ENCODE measurements at places on chromosomes 16 and 17. TPM values are rescaled to one million over a fixed set of nuclear protein-coding genes. Genes with fewer than 3 reads are reported as not detected.

The YBX2 gene
- total RNA-seq, result not detected

The KRT33B gene
- total RNA-seq, result not detected

The HDAC5 gene
- 44.6 TPM for total RNA-seq

The NPB gene
- total RNA-seq, result 0.63 TPM

The DOC2B gene
- total RNA-seq, result under 0.01 TPM
